ENCODE measurements at places on chromosomes 4 and X.
A peak's percentile ranks its signal among the peaks of the same experiment; 100 is the strongest.

- no peak for DNase-seq
Measured at GRCh38 chr4:130563185-130563888, 1467.4 kb downstream of the C4orf33 start.

DNA sequence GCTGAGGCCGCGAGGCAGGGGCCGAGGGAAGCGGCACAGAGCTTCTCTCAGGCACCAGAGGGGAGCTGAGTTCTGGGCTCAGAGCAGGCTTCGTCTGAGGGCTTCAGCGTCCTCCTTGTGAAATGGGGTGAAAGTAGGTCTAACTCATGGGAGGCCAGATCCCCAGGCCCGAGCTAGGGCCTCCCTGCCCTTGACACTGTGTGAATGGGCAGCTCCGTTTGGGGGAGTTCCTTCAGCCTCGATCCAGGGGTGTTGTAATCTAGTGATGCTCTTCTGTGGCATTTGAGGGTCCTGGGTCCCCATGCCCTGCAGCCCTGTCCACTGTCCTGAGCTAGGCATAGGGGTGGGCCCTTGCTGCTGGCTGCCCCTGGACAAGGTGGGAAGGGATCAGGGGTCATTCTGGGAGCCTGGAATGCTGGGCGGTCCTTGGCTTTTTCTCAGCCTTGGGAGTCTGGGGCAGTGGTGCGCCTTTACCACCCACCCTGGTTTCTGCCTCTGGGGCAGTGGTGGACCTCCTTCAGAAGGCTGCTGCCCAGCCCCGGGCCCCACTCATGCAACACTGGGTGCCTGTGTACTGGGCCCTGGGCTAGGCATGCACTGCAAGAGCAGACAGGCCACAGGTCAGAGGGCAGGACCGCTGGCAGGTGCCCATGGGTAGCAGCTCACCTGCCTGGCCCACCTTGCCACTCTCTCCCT lies 4.1 kb downstream of the SH3BP2 start:
- DNase-seq, result no peak

- DNase-seq, result no peak
Measured at GRCh38 chr4:122617597-122618593, 3.0 kb downstream of the IL21 start.

GRCh38 chr4:173448103-173448502 lies 49.2 kb upstream of the SCRG1 start:
- no peak for DNase-seq

- DNase-seq, result peak; percentile 83
Measured at GRCh38 chr4:184745831-184746795, 12.2 kb upstream of the CENPU start.

DNA sequence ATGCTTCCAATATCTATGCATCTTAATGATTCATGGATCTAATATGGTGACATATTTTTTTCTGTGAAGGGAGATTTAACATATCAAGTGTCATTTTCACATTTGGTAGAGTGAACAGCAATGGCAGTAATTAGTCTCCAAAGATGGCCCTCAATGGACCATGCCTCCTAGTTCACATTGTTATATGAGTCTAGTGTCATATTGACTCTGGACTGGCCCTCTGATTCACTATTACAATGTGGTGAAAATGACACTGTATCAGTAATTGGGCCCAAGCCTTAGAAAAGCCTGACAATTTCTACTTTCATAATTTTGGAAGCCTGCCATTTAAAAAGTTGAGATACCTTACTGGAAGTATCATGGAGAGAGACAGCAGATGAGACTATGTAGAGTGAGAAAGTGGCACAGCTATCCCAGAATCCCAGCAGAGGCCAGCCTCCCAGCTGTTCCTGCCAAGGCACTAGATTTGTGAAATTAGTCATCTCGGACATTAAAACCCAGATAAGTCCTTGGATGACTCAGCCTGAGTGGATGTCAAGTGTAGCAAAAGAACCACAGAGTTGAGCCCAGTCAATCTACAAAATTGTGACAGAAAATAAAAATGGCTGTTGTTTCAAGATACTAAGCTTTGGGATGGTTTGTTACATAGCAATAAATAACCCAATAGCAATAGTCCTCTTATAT lies 68.4 kb downstream of the ARHGEF38 start:
- DNase-seq, result no peak

DNA sequence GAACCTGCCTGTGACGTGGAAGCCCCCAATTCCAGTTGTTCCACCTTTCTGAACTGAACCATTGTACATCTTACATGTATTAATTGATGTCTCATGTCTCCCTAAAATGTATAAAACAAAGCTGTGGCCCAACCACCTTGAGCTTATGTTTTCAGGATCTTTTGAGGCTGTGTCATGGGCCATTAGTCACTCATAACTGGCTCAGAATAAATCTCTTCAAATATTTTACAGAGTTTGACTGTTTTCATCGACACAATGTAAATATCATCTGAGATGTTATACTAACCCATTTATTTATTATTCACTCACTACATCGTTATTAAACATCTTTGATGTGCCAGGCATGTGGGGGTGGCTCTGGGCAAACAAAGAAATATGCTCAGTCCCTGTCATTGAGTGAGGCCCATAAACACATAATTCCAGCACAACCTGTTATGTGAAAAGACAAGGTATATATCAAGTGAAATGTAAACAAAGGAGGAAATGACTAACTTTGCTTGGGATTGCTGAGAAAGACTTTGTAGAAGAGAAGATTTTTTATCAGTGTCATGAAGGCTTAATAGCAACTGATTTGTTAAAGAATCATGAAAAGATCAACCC lies 34.5 kb upstream of the PPM1K start:
- no peak for DNase-seq

GRCh38 chr4:152508386-152508785 lies 27.5 kb downstream of the FBXW7 start:
- no peak for DNase-seq

DNA sequence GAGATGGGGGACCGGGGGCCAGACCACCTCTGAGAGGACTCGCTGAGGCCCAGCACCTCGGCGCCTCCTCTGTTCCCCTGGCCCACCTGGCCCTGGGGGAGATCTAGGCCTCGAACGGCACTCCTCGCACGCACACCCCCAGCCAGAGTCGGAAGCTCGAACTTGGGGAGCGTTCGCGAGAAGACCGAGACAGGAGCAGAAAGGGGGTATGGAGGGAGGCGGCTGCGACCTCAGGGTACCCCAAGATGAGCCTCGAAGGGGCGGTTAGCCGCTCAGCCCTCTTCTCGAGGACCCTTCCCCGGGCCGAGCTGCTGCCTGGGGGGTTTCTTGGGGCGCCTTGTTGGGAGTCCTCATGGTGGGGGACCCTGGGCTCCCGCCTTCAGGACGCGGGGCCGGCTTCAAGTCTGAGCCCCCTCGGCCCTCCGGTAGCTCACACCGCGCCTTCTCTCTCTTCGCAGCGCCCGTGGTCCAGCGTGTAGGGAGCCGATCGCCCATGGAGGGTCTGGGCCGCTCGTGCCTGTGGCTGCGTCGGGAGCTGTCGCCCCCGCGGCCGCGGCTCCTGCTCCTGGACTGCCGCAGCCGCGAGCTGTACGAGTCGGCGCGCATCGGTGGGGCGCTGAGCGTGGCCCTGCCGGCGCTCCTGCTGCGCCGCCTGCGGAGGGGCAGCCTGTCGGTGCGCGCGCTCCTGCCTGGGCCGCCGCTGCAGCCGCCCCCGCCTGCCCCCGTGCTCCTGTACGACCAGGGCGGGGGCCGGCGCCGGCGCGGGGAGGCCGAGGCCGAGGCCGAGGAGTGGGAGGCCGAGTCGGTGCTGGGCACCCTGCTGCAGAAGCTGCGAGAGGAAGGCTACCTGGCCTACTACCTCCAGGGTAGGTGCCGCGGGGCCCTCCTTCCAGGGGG lies 706 bp downstream of the DUSP9 start:
- no peak for DNase-seq

DNA sequence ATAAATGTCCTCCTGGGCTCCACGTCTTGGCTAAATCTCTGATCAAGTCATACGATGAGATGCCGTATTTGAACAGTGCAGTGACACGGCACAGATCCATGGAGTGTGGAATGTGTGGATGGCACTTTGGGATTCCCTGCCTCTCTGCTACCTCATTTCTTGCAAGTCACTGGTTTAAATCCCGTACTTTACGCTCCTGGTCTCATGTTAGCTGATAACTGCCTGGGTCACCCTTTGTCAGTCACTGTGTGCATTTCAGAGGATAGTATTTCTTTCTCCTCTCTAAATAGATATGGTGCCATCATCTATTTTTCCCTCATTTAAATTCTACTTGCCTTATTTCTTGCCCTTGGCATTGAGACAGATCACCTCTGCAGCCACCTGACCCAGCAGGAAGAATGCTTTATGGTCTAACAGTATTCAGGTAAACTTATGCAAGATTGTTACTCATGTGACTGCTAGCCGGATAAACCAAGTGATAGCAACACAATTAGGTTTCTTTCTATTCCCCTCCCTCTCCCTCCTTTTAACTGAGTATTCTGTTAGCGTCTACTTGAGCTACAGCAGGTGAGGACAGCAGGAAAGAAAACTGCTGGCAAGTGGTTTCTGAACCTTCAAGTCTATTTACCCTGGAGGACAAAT lies 2.8 kb downstream of the EGF start:
- no peak for DNase-seq

- no peak for DNase-seq
Measured at GRCh38 chrX:24241822-24242648, 71.8 kb downstream of the SUPT20HL2 start.

GRCh38 chr4:104235967-104236366 lies 258.7 kb downstream of the CXXC4 start:
- DNase-seq, result no peak

GRCh38 chr4:44632733-44633132 lies 18.7 kb downstream of the YIPF7 start:
- no peak for DNase-seq

- DNase-seq, result no peak
Measured at GRCh38 chrX:14363728-14364127, 165.6 kb upstream of the GLRA2 start.

DNA sequence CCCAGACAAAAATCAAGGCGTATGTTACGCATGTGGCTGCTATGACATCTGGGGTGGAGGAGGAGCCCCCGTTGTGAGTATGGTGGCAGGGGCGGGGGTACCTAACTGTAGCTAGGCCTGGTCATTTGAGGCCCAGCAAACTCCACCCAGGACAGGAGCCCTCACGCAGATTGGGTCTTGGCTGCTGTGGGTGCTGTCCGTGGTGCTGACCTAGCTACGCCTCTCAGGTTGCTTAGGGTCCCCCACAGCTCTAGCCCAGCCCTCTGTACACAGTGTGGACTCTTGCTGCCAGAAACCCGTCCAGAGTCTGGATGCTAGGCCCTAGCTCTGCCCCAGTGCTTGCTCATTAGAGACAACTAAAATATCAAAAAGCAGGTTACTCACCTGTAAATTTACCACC lies 146.7 kb upstream of the PSAPL1 start:
- DNase-seq, result peak; percentile 26

DNA sequence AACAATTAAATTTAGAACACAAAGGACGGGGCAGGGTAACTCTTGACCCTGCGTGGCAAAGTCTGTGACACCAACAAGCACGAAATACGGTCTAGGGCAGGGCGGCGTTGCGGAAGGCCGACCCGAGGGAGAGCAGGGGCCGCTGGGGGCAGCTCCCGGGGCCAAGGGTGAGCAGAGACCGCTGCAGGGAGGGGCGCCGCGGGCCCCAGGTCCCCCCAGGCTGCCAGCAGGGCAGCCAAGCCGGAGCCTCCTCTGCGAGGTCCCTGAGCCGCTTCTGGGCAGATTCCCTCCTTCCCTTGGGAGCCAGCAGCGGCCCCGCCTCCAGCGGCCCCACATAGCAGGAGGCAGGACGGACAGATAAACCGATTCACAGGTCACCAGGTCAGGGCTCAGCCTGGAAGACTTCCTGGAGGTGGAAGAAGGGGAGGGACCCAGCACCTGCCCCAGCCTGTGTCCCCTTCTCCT lies 90.2 kb downstream of the FAM53A start:
- DNase-seq, result no peak

GRCh38 chr4:96637971-96638412 lies 798.1 kb downstream of the PDHA2 start:
- DNase-seq, result no peak

GRCh38 chr4:89572224-89572858 lies 264.6 kb downstream of the SNCA start:
- no peak for DNase-seq

GRCh38 chrX:12007881-12008280 lies 130.4 kb upstream of the FRMPD4 start:
- DNase-seq, result peak; percentile 2

- no peak for DNase-seq
Measured at GRCh38 chr4:182492423-182492822, 249.2 kb downstream of the TENM3 start.

GRCh38 chrX:46929439-46930261 lies 17.4 kb downstream of the JADE3 start:
- no peak for DNase-seq

- no peak for DNase-seq
Measured at GRCh38 chr4:41256131-41256739, 493 bp upstream of the UCHL1 start.

- DNase-seq, result no peak
Measured at GRCh38 chr4:5693871-5694270, 14.5 kb downstream of the EVC2 start.

DNA sequence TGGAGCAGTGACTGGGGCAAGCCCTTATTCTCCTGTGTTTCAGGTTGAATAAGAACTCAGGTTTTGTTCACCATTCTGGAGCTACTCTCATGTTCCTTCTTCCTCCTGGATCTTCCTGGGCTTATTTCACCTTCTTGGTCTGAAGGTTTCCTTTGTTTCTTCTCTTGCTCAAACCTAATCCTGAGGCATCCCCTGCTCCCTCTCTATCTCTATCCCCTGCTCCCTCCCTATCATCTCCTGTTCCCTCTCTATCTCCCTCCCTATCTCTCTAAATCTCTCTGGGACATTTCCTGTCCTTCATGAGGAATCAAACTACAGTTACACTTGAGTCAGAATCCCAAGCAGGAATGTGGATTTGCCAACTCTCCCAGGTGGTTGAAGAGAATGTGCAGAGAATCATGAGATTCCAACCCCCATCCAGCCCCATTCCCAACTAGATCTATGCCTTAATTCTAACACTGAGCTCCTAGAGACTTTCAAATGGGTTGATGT lies 134.9 kb upstream of the ZIC3 start:
- no peak for DNase-seq

- DNase-seq, result no peak
Measured at GRCh38 chr4:80500613-80501012, 165.1 kb downstream of the CFAP299 start.

- no peak for DNase-seq
Measured at GRCh38 chrX:14927401-14927800, 54.2 kb downstream of the MOSPD2 start.

DNA sequence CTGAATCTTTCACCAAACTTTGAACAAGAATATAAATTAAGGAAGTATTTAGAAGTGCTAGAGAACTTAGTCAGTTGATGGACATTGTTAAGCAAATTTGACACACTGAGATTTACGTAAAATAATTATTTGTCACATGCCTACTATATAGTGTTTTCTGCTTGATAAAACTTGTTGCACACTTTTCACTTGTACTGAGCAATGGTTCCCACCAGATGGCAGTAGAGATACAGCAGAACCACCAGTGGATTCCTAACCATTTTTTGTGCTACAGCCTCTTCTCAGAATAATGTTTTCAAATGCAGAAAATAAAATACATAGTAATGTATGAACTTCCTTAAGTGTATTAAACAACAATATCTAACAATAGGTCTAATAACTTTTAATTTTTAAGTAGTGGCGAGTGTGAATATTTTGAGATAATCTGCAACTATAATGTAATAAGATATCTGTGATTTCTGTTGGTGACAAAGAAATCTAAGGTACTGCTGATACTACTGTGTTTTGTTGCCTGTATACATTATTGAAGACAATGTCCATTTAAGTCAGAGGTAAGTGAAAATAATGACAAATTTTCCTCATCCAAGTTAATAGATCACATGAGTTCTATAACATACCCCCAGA lies 81.2 kb downstream of the APOOL start:
- DNase-seq, result no peak
